Stimulated activated CD8-positive, alpha-beta memory T cell treated with anti-CD3 and anti-CD28 coated beads, Interleukin-7, amount 100 ng/mL, for 24 hours (primary cell): ENCODE measurements at places on chromosomes 2 and 18.

DNA sequence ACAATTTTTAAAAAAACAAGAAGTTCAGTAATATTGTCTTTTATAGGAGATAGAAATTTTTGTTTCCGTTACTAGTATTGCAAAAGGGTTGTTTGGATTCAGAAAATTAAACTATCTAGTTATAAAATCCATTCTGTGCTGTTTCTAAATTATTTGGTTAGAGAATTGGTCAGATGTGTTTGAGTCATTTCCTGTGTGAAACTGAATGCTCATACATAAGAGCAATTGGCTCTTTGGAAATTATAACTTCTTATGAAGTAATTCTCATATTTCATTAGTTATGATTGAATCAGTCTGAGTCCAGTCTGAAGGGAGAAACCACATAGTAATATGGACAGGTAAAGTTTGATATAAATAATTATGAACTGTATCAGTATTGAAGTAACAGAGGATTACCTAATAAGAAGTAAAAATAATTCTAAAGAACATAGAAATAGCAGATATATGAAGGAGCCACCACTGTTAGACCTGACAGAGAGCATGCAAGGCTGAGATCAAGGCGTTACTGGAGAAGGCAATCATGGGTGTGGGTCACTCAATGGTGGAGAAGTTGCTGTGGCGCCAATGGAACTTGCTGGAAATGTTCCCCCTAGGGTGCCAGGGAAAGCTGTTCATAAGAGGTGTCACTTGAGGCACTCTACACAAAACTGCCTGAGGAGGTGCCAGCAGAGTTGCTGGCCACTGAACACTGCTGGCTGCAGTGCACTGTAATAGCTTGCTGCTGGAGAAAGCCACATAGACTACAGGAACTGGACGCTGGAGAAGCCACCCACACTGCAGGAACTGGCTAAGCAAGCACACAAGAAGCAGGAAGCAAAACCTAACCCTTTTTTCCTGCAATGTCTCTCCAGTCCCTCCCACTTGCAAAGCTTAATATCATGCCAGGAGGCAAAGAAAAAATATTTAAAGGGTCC lies 18.0 kb upstream of the FAP start:
- no peak for DNase-seq

- DNase-seq = no peak
These were observed 781 bp upstream of the SLC5A6 start for GRCh38 chr2:27212626-27213471.

DNA sequence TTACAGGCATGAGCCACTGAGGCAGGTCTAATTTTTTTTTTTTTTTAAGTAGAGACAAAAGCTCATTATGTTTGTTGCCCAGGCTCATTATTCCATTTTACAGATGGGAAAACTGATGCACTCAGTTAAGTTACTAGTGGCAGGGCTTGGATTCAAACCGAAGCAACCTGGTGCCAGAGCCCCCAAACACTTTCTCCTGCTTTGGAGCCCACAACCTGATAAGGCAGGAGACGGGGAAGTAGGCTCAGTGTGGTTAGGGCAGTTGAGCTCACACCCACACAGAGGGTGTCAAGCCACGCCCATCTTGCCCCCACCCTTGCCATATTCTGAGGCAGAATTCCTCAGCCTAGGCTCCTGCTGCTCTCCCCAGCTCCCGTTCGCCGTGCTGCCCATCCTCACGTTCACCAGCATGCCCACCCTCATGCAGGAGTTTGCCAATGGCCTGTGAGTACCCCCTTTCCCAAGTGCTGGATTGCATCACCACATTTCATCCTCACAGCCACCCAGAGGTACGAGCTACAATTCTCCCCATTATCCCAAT lies 5.8 kb upstream of the CTDSP1 start:
- DNase-seq = no peak

DNA sequence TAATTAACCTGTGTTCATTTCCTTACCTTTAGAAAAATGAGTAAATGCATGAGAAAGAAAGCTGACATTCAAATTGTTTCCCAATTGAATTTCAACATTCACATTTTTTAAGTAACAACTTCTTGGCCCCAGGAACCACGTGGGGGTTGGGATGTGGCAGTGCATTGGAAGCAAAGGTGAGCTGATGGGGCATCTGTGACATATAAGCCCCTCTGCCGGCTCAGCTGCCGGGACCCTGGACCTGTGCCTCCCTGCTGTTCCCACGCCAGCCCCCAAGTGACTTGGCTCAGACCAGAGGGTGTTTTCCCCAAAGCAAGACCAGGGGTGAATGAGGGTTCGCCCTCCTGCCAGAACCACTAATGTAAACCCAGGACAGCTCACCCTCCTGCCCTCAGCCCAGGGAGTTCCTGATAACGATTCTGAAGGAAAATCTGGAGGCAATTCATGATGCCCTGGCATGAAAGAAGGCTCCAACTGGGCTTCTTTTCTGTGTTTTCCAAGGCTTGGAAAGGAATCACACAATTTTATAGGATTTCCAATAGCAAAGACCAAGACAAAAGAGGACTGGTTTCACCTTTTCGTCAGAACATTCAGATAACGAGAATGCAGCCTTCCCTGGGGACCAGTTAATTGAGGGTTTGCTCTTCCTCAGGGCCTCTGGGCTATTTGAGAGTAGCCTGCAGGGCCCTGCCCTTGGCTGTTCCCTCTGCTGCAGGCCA lies 193.2 kb upstream of the TWIST2 start:
- no peak for DNase-seq

- no peak for DNase-seq
These were observed 25.7 kb downstream of the HJURP start for GRCh38 chr2:233828546-233829192.

DNA sequence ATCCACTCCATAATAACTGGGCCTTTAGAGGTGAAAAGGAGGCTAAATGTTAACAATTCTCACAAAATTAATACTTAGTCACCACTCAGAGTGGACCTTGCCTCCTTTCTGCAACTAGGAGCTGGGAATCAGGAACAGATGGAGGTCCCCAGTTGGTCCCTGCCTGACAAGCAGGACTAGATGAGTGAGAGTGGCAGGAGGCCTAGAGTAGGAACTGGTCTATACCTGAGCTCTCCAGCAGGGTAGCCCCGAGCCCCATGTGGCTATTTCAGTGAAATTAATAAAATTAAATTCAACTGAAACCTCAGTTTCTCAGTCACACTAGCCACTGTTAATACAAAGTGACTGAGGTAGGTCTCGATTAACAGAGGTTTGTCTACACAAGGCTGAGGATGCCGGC lies 150.5 kb downstream of the MYO5B start:
- DNase-seq = no peak

- DNase-seq = no peak
These were observed 106.9 kb downstream of the COLEC12 start for GRCh38 chr18:393574-393957.

- no peak for DNase-seq
These were observed 133.6 kb upstream of the XPO1 start for GRCh38 chr2:61671561-61672315.

DNA sequence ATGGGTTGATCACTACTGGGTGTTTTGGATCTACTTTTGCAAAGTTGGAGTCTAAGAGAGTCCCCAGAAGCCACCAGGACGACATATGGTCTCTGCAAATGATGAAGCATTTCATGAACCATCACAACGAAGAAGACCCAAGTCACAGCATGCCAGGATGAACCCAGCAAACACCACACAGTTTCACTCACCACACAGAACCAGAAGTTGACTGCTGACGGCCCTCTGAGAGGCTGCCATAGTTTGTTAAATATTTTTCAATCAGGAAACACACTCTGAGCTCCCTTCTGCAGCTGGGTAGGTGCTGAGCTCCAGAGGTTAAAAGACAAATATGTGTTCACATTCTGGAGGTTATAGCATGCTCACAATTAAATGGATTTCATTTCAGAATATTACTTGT lies 271.4 kb downstream of the DCDC2C start:
- no peak for DNase-seq

- no peak for DNase-seq
These were observed 157.9 kb upstream of the FOSL2 start for GRCh38 chr2:28234807-28235206.

DNA sequence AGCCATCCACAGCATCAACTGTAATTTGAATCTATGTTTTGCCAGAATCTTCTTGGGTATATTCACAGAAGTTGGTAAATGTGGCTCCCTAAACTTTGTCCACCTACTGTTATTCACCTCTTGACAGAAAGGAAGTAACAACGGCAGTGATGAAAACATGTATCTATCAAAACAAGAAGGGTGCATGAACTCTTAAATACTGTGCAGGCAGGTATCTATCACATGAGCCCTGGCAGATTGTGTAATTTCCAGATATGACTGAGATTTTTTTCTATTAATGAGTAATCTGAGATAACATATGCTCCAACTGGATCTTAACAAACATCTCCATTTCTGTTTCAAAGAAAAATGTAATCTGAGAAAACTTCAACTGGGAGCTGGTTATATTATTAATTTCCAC lies 36.6 kb downstream of the SFT2D3 start:
- no peak for DNase-seq

DNA sequence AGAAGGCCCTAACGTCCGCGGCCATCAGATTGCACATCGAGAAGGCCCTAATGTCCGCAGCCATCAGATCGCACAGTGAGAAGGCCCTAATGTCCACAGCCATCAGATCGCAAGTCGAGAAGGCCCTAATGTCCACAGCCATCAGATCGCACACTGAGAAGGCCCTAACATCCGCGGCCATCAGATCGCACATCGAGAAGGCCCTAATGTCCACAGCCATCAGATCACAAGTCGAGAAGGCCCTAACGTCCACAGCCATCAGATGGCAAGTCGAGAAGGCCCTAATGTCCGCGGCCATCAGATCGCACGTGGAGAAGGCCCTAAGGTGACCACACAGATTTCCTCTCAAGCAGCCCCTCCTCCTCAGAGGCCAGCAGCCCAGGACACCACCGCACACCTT lies 193.2 kb upstream of the PXDN start:
- no peak for DNase-seq

DNA sequence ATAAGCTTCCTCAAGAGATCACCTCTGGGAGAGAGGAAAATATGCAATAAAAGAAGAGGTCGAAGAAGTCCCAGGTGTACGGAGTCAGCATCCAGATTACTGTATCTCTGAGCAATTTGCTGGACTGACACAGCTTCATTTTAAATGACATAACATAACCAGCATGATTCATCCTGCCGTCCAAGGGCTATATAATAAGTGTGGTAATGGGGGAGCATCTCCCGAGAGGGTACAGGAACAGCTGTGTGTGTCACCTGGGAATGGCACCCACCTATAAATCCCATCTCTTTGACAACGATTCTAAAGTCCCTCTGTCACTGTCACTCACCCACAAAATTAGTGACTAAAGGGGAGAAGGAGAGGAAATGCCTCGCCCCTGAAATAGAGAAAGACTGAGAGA lies 19.3 kb upstream of the FZD7 start:
- DNase-seq = no peak

DNA sequence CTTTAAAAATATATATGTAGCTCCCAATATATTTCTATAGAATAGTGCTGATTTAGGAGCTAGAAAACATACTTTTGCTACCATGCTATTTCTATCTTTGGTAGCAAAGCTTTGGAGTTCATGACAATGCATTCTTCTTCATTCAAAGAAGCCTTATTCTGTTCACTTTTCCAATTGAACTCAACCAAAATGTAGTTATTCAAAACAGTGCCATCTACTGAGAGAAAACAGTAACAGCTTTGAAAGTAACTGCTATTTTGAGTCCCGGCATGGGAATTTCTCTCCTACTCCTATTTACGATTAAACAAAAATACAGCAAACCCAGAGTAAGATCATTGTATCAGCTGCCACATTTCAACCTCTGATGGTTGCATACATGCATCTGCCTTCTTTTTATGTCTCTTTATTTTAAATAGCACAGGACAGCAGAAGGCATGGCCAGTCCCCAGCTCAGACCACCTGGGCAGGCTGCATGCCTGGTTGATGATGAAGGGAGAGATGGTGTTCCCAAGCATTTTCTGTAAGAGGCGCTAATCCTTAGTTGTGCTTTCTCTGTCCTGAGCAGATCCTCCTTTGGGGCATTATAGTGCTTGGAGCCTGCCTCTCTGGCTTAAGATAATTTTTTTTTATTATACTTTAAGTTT lies 69.7 kb upstream of the SULT1C3 start:
- DNase-seq = no peak

DNA sequence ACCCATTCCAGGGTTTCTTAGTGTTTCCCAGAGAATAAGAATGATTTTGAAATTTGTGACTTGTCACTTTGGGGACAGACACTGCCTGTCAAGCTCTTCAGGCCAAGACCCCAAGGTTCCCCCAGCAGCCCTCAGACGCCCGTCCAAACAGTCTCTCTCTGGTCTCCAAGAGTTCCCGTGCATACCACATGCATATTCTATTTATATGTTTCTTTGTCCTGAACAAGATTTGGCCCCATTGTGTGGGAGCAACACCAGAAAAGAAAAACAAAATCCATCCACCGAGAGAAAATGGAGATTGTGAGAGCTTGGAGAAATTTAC lies 52.2 kb upstream of the CTAGE1 start:
- DNase-seq = no peak

- DNase-seq = no peak
These were observed 41.0 kb downstream of the PTPRM start for GRCh38 chr18:7608174-7608550.

DNA sequence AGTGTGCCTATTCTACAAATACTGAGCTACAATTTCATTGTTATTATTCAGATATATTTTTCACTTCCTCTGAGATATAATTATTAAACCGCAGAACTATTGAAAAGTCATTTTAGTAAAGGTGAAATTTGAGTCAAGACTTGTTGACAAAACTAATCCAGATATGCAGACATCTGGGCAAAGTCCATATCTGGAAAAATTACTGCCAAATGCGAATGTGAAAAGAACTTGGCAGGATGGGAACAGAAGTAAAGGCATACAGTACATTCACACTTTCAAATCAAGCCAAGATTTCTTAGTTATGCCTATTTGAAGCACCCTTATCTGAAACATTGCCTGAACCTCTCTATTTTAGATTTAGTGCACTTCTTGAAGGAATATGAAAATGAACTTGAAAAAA lies 923.6 kb downstream of the CCDC85A start:
- no peak for DNase-seq

GRCh38 chr2:150060341-150060740 lies 427.1 kb downstream of the RND3 start:
- DNase-seq = no peak

- no peak for DNase-seq
These were observed 41.0 kb downstream of the MYO3B start for GRCh38 chr2:170218931-170219330.

GRCh38 chr18:36298126-36298741 lies 721 bp downstream of the FHOD3 start:
- DNase-seq = no peak

- DNase-seq = no peak
These were observed 25.0 kb upstream of the ASXL2 start for GRCh38 chr2:25903216-25903776.

DNA sequence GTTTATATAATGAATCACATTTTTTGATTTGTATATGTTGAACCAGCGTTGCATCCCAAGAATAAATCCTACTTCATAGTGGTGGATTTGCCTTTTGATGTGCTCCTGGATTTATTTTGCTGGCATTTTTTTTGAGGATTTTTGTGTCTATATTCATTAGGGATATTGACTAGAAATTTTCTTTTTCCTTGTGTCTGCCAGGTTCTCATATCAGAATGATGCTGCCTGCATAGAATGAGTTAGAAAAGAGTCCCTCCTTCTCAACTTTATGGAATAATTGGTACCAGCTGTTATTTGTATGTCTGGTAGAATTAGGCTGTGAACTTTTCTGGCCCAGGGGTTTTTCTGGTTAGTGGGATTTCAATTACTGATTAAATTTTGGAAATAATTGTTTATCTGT lies 457.4 kb upstream of the DSEL start:
- no peak for DNase-seq

- DNase-seq = no peak
These were observed 652.0 kb downstream of the DCC start for GRCh38 chr18:52992041-52992440.

GRCh38 chr2:221254299-221254698 lies 317.8 kb downstream of the EPHA4 start:
- no peak for DNase-seq

- DNase-seq = no peak
These were observed 111.6 kb downstream of the FAM168B start for GRCh38 chr2:130981667-130982066.
